Effector CD4-positive, alpha-beta T cell (primary cell): ENCODE measurements at places on chromosomes 2 and 18.

- no peak for DNase-seq
These were observed 55.3 kb upstream of the SETBP1 start for GRCh38 chr18:44625386-44625785.

GRCh38 chr2:62303788-62304187 is 107.9 kb downstream of the B3GNT2 start:
- no peak for DNase-seq

- DNase-seq = no peak
These were observed 542.4 kb upstream of the NRP2 start for GRCh38 chr2:205139822-205140463.

GRCh38 chr2:170147576-170147975 is 30.4 kb upstream of the MYO3B start:
- DNase-seq = no peak

DNA sequence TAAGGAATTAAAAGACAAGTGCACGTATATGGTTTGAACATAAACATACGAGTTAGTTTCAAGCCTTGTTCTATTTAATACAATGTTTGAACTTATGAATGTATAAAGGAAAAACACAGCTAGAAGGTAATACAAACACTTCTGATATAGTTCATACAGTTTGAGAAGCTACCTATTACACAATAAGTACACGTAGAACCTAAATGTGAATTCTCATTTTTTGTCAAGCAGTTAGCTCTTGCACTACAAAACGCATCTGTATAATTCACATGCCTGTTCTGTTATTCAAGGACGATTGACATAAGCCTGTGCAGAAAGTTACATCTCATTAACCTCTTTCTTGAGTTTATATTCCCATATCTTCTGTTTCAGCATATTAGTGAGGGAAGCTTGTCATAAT is 2.7 kb downstream of the LRP1B start:
- DNase-seq = no peak

DNA sequence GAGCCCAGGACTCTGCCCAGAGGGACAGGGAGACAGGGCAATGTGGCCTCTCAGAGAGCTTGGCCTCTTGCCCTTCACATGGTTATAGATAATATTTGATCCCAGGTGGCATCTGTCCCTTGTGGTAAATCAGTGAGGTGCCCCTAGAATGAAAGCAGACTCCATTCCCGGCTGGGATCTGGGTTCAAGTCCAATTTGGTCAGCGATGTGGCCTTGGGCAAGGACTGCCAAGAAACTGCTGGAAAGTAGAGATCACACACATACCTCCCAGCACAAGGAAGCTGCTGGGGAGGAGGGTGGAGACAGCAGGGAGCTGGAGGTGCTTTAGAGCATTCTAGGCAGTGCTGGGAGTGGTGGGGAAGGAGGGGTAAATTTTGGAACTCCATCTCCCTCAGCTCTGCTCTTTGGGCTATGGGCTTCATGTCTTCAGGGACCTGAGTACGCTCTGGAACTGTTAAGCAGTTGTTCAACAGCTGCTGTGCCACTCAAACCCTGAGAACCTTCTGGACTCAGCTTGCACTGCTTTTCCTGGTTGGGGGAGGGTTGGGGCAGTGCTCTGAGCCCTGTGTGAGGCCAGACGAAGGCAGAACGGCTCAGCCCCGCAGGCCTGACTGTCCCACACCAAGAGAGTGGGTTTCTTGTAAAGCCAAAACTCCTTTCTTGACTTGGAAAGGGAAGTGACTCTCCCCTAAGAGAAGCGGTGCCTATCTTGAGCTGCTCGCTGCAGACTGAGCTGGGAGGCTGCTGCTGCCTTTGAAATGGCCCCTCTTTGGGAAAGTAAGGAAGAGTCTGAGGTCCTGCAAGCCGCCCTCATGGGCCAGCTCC is 23.0 kb downstream of the INPP5D start:
- no peak for DNase-seq

GRCh38 chr2:11891671-11892440 is 145.4 kb downstream of the LPIN1 start:
- no peak for DNase-seq

DNA sequence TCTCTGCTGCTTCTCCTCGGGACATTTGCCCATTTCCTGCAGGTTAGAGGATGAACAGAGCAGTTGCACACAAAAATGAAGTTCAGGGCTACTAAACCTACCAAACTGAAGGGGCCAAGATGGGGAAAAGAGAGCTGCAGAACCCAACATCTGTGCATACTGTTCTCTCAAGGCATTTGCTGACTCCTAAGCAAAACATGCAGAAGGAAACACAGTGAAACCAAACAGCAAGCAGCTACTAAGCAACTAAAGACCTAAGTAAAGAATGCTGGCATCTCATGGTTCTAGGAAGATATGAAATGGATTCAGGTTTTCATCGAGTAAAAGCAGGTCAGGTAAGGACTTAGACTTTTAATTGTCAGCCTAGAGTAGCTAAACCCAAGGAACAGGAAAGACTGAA is 111.9 kb upstream of the SYT4 start:
- DNase-seq = no peak

DNA sequence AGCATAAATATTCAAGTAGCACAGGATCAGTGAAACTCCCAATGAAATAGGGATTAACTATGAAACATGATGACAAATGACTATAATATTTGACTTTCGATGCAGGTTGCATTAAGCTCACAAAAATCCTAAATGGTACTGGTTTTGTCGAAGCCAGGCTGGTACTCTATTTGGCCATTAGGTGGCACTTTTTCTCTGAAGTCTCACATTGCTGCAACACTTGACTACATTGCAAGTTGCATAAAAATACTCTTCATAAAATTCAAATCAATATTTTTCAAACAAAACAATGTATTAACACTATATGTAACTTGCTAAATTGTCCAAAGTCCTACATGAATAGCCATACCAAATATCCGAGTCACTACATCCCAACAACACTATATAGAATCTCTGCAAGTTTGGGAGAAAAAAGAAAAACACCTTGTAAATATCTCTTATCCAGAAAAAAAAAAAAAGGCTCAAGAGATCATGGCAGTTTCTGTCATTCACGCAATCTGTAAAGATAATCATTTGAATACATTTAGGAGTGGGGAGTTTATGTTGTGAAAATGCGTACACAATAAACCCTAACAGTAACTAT is 9.5 kb downstream of the RTTN start:
- DNase-seq = peak; percentile 4

DNA sequence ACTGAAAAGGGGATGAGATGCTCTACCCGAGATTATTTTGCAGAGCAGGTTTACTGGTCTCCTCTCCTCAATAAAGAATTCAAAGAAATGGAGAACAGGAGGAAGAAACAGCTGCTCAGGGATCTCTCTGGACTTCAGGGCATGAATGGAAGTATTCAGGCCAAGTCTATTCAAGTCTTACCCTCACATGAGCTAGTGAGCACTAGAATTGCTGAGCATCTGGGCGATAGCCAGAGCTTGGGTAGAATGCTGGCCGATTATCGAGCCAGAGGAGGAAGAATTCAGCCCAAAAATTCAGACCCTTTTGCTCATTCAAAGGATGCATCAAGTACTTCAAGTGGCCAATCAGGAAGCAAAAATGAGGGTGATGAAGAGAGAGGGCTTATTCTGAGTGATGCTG is 60.0 kb downstream of the PIKFYVE start:
- DNase-seq = no peak

DNA sequence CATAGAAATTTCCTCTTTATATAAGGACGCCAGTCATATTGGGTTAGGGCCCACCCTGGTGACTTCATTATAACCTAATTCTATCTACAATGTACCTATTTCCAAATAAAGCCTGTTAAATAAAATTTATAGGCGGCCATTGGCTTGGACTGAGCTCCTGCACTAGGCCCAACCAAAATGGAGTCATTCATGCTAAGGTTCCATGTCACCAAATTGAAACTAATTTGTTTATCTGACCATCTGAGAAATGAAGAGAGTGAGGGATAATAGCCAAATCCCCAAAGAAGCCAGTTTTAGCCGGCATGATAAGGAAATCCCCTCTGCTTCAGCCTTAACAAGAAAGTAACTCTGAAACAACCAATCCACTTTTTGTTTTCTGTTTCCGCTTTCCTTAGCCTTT is 7.2 kb upstream of the DYM start:
- DNase-seq = no peak

DNA sequence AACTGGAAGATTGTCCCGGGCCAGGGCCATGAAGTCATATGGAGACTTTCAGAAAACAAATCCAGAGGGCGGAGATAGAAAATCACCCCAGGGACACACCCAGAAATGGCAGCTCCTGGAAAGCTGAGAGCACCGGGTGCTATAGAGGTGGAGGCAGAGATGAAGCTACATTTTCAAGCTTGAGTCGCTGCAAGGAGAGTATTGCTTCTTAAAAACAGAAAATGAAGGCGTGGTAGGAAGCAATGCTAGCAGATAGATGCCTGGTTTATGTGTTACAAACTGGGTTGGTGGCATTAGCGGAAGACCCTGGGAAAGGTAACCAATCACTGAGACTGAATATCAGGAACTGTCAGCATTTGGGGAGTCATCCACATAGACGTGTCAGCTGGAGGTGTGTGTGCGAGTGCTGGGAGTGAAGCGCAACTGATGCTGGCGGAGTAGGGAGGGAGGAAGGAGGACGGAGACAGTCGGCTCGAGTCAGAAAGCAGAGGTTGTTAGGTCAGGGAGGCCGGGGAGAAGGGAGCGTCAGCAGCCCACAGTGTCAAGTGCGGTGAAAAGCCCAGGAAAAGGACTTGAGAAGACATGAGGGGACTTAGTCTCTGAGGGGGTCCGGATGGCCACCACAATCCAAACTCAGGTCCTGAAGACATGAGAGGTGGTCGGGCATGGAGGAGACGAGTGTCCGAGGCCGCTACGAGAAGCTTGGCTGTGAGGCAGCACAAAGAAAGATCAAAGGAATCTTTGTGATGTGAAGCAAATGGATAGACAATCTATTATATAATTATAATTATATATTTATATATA is 45.4 kb downstream of the C18orf63 start:
- DNase-seq = no peak

DNA sequence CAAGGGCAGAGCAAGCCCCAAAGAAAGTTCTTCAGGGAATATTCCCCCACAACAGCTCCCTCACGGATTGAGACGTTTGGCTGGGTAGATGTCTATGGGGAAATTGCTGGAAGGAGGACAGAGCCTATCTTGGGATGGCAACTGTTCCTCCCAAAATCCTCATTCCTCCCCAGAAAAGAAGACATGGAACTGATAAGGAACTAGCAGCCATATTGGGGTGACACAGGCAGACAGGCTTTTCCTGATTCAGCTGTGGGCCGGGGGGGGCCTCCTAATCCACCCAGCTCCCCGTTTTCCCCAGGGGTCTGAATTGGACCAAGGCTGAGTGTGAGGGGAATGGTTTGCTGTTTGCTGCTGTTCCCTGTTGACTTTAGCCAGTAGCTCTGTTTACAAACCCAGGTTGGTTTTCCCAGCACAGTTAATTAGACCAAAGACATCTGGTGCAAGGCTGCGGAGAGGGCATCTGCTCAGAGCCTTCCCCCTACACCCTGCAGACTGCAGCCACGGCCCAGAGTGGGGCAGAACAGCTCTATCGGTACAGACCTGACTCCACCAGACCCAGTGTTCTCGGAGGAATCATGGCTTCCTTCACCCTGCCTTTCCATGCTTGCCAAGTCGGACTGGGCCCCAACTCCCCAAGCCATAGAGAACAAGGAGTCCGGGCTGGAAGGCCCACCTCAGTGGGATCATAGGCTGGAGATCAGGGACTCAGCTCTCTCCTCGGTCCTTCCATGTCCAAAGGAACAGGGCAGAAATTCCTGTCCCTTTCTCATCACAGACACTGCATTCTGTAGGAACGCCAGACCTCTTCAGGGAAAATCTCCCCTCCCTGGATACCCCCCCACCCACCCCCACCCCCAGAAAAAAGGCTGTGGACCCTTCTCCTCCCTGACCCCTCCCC is 1.7 kb upstream of the PKDCC start:
- no peak for DNase-seq

DNA sequence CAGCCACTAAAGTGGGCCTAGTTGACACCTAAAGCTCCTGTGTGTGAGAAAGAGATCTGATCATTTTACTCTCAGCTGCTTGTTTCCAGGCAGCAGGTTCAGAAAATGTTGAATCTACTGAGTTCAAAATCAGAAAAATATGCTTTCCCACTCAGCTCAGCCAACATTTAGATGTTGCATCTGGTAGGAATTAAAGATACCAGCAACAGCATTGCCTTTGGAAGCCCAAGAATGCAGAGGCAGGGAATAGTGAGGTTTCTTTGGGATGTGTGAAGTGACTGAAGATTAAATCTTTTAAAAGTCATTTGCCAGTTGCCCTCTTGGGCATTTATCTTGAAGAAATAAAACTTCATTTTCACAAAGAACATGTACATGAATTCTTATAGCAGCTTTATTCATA is 33.9 kb upstream of the DOCK10 start:
- DNase-seq = no peak

DNA sequence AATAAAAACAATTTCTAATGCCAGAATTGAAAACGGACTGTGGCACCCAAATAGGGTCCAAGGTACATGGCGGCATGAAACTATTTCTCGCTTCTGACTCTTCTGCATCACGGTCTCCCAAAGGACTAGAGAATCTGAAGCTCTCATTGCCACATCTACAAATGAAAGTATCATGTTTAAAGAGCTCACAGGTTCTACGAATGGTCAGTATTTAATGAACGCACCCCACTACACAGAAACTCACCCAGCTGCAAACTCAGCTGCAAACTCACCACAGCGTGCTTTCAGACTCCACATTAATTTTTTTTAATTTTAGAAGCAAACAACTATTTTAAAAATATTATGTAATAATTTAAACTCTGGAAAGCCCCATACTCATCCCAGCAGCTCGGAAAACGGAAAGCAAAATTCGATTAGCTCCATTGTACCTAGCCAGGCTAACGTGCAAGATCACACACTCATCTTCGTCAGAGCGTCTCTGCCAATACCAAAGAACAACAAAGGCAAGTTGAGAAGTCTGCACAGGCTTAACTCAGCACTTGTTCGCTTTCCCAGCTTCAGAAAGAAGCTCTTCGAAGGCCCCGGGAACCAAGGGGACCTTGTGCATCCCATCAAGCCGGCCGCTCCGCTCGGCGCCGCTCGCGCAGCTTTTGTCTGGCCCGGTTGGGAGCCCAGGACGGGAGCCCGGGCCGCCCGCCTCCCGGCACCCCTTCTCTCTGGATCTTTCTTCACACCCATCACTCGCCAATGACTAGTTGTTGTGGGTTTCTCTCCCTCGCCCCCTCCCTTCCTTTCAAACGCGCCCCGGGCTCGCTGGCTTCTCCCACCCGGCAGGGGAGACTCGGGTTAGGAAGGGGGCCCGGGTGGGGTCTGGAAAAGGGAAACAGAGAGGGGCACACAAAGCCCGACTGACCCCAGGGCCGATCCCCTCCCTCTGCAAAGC is 785 bp downstream of the CLASP1 start:
- peak; percentile 40 for DNase-seq

GRCh38 chr2:5937321-5937720 is 245.1 kb downstream of the SOX11 start:
- no peak for DNase-seq

DNA sequence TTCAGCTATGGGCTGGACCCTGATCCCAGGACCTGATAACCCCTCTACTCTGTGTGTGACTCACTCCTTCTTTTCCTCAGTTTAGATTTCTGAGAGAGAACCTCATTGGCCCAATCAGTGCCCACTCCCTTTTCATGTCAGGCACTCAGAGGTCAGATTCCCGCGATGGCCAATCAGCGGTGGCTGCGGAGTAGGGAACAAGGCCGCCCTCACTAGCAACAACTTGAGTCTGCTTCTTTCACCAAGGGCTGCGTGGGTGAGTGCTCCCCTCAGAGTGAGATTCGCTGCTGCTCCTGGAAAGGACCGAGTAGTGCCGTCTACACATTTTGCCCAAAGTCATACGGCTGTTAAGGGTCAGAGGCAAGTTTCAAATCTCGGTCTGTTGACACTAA is 34.7 kb downstream of the NPPC start:
- no peak for DNase-seq
